ENCODE measurements at places on chromosomes 16 and 17. TPM values are rescaled to one million over a fixed set of nuclear protein-coding genes. Genes with fewer than 3 reads are reported as not detected.

GRCh38 chr17:40447806-40448205, 4.6 kb downstream of the IGFBP4 start:
- no peak overlapping the region for H3K27ac ChIP-seq
- no peaks in the 10 kb centered on the region for H3K27me3 ChIP-seq
- H3K4me1 ChIP-seq: peaks cover 25% of the 10 kb centered on the region

DNA sequence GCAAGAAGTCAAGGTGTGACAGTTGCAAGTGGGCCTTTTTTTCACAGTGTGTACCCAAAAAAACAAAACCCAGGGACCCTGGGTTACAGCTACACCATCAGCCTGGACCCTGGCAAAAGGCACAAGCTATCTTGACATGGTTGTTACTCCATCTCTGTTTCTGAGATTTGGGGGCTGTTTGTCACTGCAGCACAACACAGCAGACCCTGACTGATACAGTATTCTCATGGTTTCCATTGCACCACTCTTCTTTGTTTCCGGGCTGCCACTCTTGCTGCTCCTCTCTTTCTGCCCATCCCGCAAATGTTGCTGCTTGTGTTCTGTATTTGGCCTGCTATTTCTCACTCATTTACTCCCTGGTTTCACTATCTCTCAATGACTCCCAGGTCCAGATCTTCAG, 55.2 kb downstream of the C16orf78 start:
- no peak for DNase-seq
- no peaks in the 10 kb centered on the region for H3K4me1 ChIP-seq
- no peaks in the 10 kb centered on the region for H3K36me3 ChIP-seq
- no peak overlapping the region for H3K27ac ChIP-seq
- no peaks in the 10 kb centered on the region for H3K27me3 ChIP-seq
- no peak overlapping the region for H3K4me3 ChIP-seq

GRCh38 chr16:12305847-12306801, 329.6 kb downstream of the SNX29 start:
- no peak for DNase-seq
- no peak overlapping the region for H3K4me3 ChIP-seq
- H3K27me3 ChIP-seq: no peaks in the 10 kb centered on the region
- H3K27ac ChIP-seq: no peak overlapping the region

DNA sequence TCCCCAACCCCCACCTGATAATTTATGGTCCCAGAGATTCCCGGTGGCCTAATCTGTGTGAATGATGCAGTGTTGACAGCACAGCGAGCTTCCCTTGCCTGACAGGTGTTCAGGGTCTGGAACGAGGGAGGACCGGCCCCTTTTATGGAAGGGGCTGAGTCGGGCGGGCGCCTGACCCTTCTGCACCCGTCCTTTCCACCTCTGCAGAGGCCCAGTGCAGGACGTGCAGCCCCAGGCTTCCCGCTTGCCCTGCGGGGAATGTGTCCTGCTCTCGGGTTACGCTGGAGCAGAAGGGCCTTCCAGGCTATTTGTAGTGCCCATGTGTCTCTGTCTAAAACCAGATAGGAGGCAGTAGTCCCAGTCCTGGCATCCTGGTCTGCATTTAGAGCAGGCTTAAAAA, 16.2 kb downstream of the SMTNL2 start:
- no peak overlapping the region for H3K4me3 ChIP-seq
- no peak overlapping the region for H3K27ac ChIP-seq
- no peaks in the 10 kb centered on the region for H3K27me3 ChIP-seq
- no peaks in the 10 kb centered on the region for H3K36me3 ChIP-seq
- no peak for DNase-seq

- H3K4me1 ChIP-seq: no peaks in the 10 kb centered on the region
- no peaks in the 10 kb centered on the region for H3K36me3 ChIP-seq
- H3K27ac ChIP-seq: no peak overlapping the region
- no peaks in the 10 kb centered on the region for H3K27me3 ChIP-seq
- no peak for DNase-seq
These were observed 25.5 kb downstream of the TIMM22 start for GRCh38 chr17:1022278-1023024.

Gene PMM2
- 52.8 TPM for total RNA-seq

GRCh38 chr16:1877089-1877488, 5.1 kb upstream of the MEIOB start:
- no peak for DNase-seq
- H3K4me1 ChIP-seq: no peaks in the 10 kb centered on the region

DNA sequence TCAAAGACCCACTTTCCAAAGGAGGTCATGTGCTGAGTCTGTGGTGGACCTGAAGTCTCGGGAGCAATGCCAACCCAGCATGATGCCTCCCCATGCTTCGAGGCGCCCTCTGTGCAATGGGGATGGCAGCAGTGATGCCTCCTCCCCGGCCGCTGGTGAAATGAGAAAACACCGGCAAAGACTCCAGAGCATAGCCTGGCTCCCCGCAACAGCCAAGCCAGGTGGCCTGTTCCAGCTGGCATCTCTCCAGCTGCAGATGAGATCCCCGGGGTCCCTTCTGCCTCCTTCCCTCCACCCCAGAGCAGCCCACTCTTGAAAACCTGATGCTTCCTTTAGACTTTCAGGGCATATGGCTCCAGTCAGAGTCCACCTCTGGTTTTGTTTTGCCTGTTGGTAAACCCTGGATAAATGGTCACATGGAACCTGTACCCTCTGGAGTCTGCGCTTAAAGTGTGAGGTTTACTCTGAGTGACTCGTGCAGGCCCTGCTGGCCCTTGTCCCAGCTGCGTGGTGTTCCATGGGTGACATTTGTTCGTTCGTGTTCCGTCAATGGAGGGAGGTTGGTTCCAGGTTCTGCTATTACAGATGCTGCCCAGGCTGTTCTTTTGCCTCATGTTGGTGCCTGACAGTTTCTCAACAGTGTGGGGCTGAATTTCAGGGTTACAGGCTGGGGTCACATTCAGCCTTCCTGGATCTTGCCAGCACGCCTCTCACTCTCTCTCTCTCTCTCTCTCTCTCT, 181.8 kb upstream of the CIBAR2 start:
- H3K36me3 ChIP-seq: no peaks in the 10 kb centered on the region
- no peak overlapping the region for H3K4me3 ChIP-seq
- H3K27me3 ChIP-seq: no peaks in the 10 kb centered on the region
- no peak for DNase-seq

DNA sequence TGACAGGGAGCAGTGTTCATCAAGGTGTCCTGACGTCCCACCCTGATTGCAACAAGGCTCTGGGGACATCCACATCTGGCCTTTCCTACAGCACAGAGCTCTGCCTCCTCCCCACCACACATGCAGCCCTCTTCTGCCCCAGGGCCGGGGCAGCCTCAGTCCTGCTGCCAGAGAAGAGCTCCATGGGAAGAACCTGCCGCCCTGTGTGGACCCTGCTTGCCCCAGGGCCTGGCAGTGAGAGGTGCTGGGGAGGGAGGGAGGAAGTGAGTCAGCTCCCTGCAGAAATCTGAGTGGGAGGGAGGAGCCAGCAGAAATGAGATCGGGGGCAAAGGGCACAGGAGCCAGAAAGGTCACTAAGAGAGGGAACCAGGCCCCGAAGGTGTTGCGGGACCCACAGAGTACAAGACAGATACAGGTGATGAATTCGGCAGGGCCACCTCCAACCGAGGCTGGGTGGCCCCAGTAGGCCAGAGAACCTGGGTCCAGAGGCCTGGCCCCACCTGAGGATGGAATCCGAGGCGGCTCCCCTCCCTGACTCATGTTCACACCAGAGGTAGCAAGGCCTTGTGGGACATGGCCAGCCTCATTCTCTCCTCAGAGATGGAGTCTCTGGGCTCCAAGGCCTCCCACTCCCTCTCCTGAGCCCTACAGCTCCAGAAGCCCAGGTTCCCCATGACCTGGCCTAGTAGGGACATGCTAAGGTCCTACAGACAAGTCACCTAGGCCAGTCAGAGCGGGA, 24.8 kb downstream of the MYO18A start:
- no peak for DNase-seq
- no peak overlapping the region for H3K4me3 ChIP-seq
- no peak overlapping the region for H3K27ac ChIP-seq
- H3K27me3 ChIP-seq: no peaks in the 10 kb centered on the region

DNA sequence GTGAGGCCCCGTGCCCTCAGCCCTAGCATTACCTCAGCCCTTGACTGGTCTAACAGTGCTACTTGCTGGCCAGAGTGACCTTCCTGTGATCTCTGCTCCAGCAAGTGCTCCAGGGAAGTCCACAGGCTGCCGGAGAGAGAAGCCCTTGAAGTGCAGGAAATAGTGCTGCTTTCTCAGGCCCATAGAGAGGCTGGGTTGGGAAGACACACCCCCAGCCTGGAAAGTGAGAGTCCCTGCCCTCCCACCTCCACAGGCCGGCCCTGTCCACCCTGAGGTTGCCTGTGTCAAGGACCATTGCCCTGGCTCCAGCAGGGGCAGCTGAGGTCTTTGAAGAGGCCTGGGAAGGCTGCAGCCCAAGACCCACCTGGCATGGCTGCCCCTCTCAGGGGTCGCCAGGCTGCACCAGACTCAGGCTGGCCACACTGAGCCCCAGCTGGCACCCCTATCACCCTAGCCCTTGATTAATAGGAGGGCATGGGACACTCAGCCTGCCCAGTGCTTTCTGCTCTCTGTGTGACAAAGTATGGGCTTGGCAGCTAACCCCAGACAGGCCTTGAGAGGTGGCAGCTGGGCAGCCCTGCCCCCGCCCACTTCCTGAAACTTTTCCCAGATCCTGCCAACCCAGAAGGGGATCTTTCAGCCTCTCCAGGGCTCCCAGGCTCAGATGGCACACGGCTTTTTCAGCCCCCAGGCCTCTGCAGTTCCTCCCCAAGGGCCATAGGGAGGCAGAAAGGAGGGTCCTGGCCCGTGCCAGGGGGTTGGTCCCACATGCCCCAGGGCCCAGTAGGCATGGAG, 21.7 kb downstream of the ATP6V0D1 start:
- no peaks in the 10 kb centered on the region for H3K27me3 ChIP-seq
- H3K27ac ChIP-seq: no peak overlapping the region
- H3K4me3 ChIP-seq: no peak overlapping the region
- no peaks in the 10 kb centered on the region for H3K36me3 ChIP-seq
- H3K4me1 ChIP-seq: no peaks in the 10 kb centered on the region

DNA sequence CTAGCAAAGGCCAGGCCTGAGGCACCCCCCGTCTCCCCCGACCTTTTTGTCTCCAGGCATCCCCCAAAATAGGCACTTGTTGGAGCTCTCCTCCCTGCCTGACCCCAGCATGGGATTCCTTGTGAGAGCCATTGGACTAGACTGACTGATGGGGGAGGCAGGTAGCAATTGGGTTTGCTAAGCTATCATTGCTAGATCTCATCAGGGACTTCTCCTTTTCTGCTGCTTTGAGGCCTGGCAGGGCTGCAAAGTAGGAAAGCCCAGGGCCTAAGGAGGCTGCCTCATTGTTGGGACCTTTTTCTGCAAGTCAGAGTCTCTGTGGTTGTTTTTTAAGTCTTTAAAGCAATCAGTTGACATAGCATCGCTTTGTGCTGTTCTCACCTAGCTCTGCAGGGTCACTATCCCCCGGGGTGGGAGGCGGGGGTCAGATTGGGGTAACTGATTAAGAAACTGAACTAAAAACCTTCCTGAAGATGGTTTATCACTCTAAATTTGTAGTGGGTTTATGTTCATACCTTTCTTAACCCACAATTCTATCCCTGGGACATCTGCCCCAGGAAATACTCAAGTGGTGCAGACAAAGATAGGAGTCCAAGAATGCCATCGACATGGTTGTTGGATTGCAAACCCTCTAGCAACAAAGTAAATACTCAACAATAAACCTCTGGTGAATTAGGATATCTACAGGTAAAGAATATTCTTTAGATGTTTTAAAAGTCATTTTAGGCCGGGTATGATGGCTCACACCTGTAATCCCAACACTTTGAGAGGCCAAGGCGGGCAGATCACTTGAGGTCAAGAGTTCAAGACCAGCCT, 28.0 kb downstream of the LLGL2 start:
- H3K4me3 ChIP-seq: no peak overlapping the region
- no peaks in the 10 kb centered on the region for H3K27me3 ChIP-seq
- H3K4me1 ChIP-seq: no peaks in the 10 kb centered on the region
- no peak overlapping the region for H3K27ac ChIP-seq
- DNase-seq: no peak

- no peaks in the 10 kb centered on the region for H3K4me1 ChIP-seq
- H3K27me3 ChIP-seq: no peaks in the 10 kb centered on the region
- no peak overlapping the region for H3K4me3 ChIP-seq
These were observed 298.1 kb upstream of the N4BP1 start for GRCh38 chr16:48907906-48908634.

GRCh38 chr16:55492756-55493380, 13.9 kb downstream of the MMP2 start:
- H3K4me3 ChIP-seq: no peak overlapping the region
- H3K27ac ChIP-seq: no peak overlapping the region
- H3K36me3 ChIP-seq: no peaks in the 10 kb centered on the region
- no peaks in the 10 kb centered on the region for H3K27me3 ChIP-seq

DNA sequence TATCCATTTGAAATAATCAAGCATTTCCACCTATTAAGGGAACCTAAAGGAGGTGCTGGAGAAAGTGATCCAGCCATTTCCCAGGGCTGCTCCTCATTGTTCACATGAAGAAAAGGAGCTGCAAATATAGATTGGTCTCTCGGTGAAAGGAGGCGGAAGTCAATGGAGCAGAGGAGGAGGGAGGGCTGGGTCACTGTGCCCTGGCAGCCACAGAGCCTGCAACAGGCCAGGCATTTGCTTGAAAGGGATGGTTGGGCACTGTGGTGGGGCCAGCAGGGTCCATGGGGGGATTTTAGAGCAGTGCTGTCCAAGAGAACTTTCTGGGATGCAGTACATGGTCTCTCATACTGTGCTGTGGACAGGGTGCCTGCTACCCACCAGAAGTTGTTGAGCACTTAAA, 173.2 kb downstream of the CYLD start:
- H3K36me3 ChIP-seq: no peaks in the 10 kb centered on the region
- no peak for DNase-seq
- H3K27ac ChIP-seq: no peak overlapping the region
- H3K27me3 ChIP-seq: no peaks in the 10 kb centered on the region

DNA sequence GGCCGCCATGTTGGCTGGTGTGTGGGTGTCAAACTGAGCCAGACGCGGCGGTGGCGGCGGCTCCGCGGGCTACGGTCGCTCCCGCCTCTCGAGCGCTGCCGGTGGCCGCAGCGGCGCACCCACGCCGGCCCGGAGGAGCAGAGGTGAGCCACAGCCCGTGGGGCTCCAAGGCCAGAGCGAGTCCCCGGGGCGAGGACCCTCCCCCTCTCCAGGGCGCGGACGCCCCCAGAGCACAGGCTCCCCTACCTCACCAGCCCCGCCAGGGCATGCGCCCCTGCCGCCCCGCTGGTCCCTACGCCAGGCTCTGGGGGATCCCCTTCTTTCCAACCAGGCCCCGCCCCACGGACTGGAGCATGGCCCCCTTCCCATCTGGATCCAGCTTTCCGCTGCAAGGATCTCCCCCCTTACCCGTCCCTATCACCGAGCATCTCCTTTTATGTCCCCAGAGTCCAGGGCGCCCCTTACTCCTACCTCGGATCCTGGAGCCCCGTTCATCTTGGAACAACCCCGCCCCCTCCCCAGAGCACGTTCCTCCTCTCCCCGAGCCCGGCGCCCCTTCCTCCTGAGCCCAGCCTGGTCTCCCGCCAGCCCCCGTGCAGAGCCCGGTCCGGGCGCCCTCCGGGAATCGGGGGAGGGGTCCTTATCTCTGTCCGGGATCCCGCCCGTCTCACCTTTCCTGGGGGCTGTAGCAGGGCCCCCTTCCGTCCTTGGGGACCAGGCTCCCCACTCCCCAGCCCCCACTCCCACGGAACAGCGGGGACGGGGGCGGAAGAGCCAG, 412 bp downstream of the EPN2 start:
- H3K27ac ChIP-seq: peak overlapping the region; percentile 60
- H3K4me3 ChIP-seq: peak overlapping the region; percentile 63
- no peaks in the 10 kb centered on the region for H3K36me3 ChIP-seq
- H3K4me1 ChIP-seq: no peaks in the 10 kb centered on the region

GRCh38 chr16:85615014-85615851, 2.1 kb downstream of the GSE1 start:
- peak overlapping the region; percentile 17 for H3K4me3 ChIP-seq
- peaks cover 2% of the 10 kb centered on the region for H3K27me3 ChIP-seq
- peaks cover 42% of the 10 kb centered on the region for H3K4me1 ChIP-seq
- H3K27ac ChIP-seq: peak overlapping the region; percentile 6
